ENCODE measurements at places on chromosomes 1 and 21. TPM values are rescaled to one million over a fixed set of nuclear protein-coding genes. Genes with fewer than 3 reads are reported as not detected.
A peak's percentile ranks its signal among the peaks of the same experiment; 100 is the strongest.

Gene TSPAN1
- 0.30 TPM for total RNA-seq

- DNase-seq = no peak
Observed at GRCh38 chr1:115783311-115783710, 14.8 kb upstream of the CASQ2 start.

GRCh38 chr1:209884665-209885117 lies 53.3 kb upstream of the SYT14 start:
- peak; percentile 75 for DNase-seq

DNA sequence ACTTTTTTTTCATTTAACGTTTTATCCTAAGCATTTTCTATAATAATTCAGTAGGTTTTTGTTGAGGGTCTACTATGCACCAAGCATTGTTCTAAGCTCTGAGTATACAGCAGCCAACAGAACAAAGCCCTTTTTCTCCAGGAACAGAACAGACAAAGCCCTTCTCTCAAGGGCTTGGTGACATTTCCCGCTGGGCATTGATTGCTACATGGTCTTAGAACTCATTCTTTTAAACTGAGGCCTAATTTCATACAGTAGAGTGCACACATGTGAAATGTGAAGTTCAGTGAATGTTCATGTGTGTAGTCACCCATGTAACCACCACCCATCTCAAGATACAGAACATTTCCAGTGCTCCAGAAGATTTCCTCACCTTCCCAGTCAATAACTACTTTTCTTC lies 15.2 kb upstream of the PDIK1L start:
- no peak for DNase-seq

- no peak for DNase-seq
Observed at GRCh38 chr1:87273291-87273690, 55.4 kb upstream of the LMO4 start.

DNA sequence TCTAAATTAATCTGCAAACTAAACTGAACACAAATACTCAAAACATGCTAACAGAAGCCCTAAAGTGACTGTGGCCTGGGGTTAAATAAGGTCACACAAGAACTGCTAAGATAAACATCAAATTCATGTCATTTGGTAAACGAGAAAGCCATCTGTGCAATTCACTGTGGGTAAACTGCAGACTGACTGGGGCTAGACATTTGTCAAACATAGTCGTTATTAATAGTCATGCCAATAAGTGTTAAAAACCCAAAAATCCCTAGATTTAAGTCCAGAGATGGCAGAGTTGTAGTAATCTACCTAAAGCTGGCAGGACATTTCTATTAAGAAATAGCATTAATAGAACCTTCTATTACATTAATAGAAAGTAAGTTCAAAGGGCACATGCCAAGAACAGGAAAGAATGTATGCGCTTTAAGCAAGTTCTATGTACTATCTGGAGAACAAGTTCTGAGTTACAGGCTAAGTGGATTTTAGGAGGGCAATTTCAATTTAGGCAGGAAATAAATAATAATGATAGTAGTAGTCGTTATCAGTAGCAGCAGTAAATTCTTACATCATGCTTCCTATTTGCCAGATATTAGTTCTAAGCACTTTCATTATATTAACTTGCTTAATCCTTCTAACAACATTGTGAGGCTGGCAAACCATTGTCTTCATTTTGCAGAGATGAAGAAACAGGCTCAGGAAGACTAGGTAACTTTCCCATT lies 8.6 kb downstream of the EDEM3 start:
- no peak for DNase-seq

Gene CYYR1
- total RNA-seq = not detected

Gene NCF2
- total RNA-seq = 22.6 TPM

Gene GREM2
- 1.4 TPM for total RNA-seq

GRCh38 chr21:16608209-16608830 lies 878.5 kb downstream of the USP25 start:
- DNase-seq = no peak

- DNase-seq = no peak
Observed at GRCh38 chr1:119318466-119319309, 49.9 kb upstream of the HAO2 start.

Gene ESPN
- total RNA-seq = 1.3 TPM

DNA sequence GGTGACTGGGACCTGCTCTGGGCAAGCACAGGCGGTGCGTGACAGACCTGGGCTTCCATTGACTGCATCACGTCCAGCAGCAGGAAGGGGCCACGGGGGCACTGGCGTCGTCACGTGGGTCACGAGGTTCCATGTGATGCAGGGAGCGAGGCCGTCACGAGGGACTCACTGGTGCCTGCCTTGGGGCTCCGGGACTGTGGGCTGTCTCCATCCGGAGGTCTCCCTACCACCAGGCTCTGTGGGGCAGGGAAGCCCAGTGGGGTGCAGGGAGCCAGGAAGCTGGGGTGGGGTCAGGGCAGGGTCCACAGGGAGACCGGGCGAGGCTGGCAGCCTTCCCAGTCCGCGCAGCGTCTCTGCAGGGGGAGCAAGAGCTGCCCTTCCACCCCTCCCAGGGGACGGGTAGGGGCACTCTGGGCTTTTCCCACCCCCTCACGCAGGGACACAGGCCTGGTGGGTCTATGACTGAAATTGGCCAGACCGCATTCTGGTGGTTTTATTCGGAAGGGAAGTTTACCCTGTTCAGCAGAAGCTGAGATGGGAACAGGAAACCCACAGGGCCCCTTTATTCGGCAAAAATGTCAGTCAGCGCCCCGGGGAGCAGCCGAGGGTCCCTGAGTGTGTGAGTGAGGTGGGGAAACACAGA lies 416 bp upstream of the TNFRSF14 start:
- peak; percentile 85 for DNase-seq

Gene LINGO4
- total RNA-seq = 0.88 TPM

Gene NMNAT1
- 12.3 TPM for total RNA-seq

Data from activated T-cell treated with anti-CD3 and anti-CD28 coated beads, Interleukin-2, amount 50 U/mL, for 72 hours (primary cell).